RWPE1 (cell line): ENCODE measurements at places on chromosomes 5 and 9.

- no peak for DNase-seq
These were observed 116.5 kb upstream of the OTULINL start for GRCh38 chr5:14465116-14465515.

DNA sequence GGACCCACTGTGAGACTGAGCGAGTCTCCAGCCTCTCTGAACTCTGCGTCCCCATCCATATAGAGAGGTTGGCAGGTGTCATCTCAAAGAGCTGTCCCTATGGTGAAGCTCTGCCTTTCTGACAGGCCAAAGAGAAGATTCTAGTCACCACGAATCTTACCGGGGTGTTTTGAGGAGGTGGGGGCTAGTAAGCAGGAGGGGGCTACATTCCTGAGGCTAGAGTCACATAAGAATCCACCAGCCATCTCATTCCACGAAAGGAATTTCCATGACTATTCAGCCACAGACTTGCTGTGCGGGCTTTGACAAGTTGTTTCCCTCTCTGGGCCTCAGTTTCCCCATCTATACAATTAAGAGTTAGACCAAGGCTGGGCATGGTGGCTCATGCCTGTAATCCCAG lies 16.3 kb downstream of the PDGFRB start:
- DNase-seq: no peak

GRCh38 chr9:125462861-125463291 lies 201.2 kb downstream of the GAPVD1 start:
- no peak for DNase-seq

DNA sequence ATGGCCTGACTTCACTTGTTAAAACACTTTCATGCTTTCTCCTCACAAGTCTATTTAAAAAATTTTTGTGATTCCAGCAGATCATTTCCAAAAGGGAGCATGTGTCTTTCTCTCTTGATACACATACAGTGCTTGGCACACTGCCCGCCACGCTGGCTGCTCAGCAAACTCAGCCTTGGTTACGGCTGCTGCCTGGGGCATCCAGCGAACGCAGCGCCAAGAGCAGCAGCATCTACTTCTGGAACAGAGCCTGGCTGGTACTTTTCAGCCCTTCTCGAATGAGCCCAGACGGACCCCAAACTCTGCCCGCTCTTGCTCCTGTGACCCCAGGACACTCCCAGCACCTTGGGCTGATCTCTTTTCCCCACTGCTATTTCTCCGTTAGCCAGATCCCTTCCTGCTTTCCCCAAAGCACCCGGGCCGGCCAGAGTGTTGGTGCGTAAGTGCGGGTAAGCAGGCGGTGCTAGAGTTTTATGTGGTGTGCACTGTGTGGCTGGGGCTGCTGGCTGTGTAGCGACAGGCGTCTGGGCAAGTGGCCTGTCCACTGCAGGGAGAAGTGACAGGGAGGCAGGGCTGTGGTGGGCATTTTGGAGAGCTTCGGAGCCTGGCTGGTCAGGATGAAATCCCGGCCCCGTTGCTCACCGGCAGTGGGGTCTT lies 73.2 kb downstream of the SH3PXD2B start:
- DNase-seq: no peak

DNA sequence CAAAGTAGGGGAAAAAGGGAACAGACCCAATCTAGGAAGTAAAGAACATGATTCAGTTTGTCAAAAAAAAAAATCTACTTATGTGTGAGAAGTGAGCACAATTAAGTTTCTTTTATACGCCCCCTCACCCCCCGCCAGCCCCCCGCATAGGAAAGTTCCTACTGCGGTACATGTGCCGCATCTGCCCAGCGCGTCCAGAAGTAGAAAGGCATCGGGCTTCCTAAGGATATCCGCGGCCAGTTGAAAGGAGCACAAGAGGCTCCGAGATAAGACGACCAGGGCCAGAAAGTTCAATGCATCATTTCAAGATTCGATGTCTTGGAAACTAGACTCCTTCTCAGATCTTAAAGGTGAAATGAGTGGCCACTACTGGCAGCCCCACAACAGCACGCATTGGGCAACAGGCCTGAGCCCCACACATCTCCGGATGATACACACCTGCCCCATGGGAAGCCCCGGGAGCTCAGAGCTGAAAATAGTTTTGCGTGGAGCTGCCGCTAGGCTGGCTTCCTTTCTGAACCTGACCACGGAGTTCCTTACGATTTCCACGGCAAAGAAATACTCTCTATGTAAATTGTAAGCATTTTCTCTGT lies 203.9 kb downstream of the RAB3C start:
- DNase-seq: no peak

- no peak for DNase-seq
These were observed 30.4 kb downstream of the FEM1C start for GRCh38 chr5:115514220-115514619.

DNA sequence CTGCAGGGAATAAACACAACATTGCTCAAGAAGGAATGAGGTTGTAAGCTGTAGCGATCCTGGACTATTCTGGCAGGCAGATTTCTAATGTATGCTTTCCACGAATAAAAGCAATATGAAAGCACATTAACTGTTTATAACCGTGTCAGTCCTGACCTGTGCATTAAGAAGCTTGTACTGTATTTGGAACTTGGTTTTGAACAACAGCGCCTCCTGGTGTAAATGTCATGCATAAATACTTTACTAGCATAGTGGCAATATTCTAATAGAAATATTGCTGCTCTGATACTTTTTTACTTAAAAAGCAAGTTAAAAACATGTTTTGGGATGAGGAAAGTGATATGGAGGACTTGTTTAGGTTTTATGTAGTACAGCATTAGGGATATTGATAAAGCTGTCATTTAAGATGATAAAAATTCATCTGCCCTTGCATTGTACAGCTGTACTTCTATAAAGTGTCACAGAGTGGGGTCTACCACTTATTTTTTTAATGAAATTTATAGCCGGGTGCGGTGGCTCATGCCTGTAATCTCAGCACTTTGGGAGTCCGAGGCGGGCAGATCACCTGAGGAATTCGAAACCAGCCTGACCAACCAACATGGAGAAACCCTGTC lies 70.7 kb upstream of the GNE start:
- peak; percentile 75 for DNase-seq

DNA sequence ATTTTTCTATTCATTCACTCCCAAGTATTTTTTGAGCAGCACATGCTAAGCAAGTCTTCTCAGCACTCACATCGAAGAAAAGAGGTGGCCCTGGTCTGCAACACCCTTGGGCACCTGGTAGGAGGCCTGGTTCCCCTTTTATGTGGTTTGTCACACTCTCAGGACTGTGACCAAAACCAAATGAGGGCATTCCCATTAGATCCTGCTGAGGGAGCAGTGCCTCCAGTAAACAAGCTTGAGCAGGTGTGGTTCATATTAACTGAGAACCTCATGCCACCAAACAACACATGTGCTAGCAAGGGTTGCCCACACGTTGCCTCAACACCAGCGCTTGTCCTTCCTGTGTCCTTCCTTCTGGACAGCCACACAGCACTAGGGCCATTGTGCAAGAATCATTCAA lies 26.9 kb upstream of the SYK start:
- no peak for DNase-seq

- no peak for DNase-seq
These were observed 75.4 kb downstream of the NREP start for GRCh38 chr5:111681414-111682120.

DNA sequence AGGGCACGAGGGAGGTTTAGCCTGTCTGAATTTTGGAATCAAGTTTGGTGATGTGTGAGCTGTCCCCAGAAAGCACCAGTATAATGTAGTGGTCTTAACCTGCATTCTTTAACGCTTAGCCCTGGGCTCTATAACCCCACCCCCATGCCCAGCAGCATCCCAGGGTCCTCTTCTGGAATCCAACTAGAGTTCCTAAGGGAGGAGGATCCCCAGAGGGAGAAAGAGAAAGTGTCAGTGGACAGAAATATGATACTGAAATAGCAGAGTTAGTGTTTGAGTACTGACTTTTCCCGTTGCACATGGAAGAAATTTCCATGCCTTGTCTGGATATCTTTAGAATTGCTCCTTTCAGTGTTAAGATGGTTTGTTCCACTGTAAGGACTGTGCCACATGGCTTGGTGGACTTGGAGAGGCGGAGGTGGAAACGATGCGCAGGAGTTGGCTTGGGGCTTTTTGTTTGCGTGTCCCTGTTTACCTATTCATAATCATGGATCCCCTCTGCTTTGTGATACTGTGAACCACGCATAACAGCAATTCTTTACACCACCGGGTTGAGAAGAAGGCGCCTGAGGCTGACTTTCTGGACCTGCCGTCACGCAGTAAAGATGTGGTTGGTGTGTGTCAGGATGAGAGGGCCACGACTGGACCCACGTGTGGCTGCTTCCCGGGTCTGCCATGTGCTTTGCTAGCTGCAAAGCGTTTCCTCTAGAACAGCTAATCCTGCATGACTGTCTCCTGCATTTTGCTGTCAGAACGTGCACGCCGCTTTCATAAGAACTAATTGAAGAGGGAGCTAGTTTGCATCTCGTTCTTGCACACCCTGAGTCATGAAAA lies 142.3 kb downstream of the SMARCA2 start:
- peak; percentile 16 for DNase-seq

DNA sequence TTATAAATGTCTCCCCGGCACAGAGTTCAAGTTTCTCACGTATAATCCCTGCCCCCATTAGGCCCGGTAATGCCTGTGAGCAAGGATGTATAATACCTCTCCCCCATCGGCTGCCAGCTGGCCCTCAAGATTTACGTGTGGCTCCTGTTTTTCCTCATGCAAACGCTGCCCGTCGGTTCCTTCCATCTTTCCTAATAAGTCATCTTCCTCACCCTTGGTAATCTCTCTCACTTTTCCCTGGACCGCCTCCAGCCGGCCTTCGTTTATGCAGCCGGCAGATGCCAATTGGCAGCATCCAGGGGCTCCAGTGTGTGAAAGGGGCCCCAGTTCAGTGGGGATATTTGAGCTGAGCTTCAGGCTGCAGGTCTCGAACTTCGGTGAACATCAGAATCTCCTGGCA lies 86.5 kb upstream of the NEURL1B start:
- no peak for DNase-seq

DNA sequence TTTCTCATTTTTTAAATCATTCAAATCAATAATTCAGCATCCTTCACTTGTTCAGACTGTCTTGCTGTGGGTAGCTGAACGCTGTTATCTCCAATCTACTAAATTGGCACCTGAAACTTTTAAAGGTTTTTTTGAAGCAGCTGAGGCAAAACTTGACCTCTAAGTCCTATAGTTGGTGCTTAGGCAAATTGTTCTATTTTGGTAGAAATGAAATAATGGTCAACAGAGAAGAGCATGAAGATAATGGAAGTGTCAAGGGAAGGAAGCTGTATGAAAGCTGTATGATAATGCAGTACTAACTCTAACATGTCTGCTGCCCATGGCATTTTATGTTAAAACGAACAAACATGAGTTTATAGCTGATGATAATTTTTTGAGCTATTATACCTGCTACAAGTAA lies 138.0 kb downstream of the GDNF start:
- no peak for DNase-seq

DNA sequence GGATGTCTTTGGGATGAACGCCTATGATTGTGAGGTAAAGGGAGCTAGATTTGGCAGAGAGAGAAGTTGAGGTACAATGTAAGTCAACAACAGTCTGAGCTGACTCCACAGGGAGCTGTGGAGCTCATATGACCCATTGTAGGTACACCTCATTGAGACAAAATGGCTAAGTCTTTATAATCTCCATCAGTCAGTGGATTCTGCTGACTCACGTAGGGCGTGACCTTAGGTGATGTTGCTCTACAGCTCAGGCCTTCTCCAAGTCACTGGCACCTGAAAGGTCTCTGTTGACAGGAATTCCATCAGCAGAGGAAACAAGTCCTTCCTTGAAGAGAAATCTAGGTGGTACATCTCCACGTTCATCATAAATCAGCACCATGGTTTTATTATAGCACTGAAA lies 118.2 kb upstream of the PRR16 start:
- no peak for DNase-seq

GRCh38 chr5:1875843-1876659 lies 6.7 kb downstream of the IRX4 start:
- no peak for DNase-seq

- no peak for DNase-seq
These were observed 693.1 kb upstream of the DMAC1 start for GRCh38 chr9:8492679-8493078.

- DNase-seq: no peak
These were observed 889.4 kb upstream of the SEMA6A start for GRCh38 chr5:117463881-117464570.

DNA sequence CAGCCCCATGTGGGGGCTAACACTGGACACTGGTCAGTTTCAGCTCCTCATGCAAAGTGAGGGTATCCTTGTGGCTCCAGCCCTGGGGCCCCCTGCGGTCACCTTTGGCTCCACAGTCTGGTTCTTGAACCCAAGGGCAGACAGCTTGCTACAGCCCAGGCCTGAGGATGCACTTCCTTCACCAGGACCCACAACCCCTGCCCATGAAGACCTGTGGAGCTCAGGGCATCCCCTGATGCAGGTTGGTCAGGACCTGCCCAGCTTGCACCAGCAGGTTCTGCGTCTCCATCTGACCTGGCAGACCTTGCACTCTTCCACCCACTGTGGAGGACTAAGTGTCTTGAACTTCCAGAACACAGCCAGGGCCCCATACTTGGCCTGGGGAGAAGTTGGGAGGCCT lies 3.7 kb upstream of the MRNIP start:
- no peak for DNase-seq

DNA sequence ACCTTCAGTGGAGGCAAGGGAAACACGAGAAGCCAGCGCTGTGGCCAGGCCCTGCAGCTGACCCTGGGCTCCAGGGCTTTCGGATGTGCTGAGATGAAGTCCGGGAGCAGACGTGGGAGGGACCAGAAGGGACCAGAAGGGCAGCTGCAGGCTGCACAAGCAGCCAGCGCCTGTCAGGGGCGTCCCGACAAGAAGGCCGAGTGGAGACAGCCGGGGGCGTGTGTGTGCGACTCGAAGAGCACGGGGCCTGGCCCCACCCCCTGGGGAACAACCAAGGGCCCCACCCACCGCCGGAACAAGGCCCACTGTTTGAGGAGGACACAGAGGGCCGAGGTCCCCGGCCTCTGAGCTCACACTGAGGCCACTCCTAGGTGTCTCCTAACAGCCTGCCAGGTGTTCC lies 31.4 kb downstream of the SLC12A7 start:
- no peak for DNase-seq

DNA sequence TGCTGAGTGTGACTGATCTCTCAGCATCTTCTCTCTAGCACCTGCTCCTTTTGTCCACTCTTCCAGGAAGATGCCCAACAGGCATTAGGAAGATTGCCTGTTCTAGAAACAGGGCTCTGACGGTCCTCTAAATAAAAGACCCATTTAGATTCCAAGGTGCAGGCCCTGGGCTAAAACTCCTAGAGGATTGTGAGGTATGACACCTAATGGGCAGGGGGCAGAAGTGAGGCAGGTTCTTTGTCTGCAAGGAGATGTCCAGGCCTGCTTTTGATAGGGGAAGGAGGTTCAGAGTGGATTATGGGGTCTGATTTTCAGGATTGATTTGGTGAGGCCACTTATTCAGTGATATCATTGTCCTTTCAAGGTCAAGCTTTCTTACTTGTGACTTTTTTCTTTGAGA lies 140.8 kb upstream of the TRPC7 start:
- no peak for DNase-seq

- DNase-seq: no peak
These were observed 71.5 kb downstream of the MACROH2A1 start for GRCh38 chr5:135327429-135328127.
